ENCODE measurements at places on chromosomes 7 and 10.

DNA sequence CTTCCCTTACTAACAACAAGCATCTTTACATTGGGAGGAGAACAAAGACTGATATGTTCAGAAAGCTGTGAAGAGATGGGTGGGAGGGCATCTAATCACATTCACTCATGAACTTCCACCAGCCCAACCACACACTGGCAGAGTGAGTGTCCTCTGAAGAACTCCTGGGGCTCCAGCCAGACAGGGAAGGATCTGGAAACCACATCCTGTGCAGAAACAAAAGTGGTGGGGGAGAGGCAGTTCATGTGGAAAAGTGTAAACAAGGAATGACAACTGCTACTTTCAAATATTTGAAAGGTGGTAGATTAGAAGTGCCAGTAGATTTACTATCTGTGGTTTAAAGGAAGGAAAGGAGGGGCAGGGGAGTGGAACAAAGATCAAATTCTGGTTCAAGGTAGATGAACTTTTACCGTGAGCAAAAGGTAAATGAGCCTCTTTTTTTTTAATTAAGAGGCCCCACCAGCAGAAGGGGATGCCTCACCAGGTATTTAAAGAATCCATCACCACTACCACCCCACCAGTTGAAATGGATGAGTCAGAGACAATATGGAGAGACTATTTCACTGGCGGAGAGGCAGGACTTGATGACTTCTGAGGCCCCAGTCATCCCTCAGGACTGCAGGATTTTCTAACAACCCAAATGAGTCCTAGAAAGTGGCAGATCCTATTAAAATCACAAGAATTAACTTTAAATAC, 34.5 kb downstream of the GOT1 start:
- no peak for DNase-seq

GRCh38 chr10:91042069-91042468, 121.2 kb upstream of the ANKRD1 start:
- no peak for DNase-seq

- no peak for DNase-seq
Observed at GRCh38 chr10:86681047-86681446, 12.7 kb downstream of the LDB3 start.

DNA sequence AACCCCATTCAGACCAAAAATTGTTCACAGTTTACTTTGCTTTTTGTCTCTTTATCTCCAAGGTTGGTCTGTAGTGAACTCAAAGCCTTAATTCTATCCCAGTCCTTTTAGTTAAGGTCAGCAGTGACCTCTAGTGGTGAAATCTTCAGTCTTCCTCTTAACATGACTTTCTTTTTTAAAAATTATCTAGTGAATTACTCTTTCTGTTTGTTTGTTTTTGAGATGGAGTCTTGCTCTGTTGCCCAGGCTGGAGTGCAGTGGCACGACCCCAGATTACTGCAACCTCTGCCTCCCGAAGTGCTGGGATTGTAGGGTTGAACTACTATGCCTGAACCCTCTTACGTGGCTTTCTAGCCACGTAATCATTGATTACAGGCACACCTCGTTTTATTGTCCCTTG, 25.0 kb downstream of the ZNF487 start:
- no peak for DNase-seq

GRCh38 chr7:45028920-45029344, 28.9 kb downstream of the CCM2 start:
- no peak for DNase-seq

GRCh38 chr7:141872931-141873330, 31.6 kb upstream of the PRSS37 start:
- no peak for DNase-seq

- DNase-seq: no peak
Observed at GRCh38 chr7:11317766-11318165, 344.1 kb downstream of the PHF14 start.

DNA sequence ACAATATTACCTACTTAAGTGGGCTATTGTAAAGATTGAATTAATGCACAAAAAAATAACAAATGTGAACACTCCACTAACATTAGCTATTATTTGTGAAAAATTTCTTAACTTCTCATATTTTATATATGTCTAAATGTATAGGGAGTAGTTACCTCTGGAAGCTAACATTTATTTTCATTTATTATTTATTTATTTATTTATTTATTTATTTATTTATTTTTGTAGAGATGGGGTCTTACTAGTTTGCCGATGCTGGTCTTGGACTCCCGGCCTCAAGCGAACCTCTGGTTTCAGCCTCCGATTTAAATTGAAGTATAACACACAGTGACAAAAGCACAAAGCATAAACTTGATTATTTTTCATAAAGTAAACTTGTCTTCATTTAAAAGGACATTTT, 5.1 kb upstream of the SPOCK2 start:
- no peak for DNase-seq

Data from T-cell (primary cell).